ENCODE measurements at places on chromosomes 2 and 18. TPM values are rescaled to one million over a fixed set of nuclear protein-coding genes. Genes with fewer than 3 reads are reported as not detected.

GRCh38 chr2:23954325-23955014, 14.2 kb downstream of the UBXN2A start:
- DNase-seq, result peak; percentile 69

- no peak for DNase-seq
These were observed 122.3 kb downstream of the ATL2 start for GRCh38 chr2:38254796-38255195.

DNA sequence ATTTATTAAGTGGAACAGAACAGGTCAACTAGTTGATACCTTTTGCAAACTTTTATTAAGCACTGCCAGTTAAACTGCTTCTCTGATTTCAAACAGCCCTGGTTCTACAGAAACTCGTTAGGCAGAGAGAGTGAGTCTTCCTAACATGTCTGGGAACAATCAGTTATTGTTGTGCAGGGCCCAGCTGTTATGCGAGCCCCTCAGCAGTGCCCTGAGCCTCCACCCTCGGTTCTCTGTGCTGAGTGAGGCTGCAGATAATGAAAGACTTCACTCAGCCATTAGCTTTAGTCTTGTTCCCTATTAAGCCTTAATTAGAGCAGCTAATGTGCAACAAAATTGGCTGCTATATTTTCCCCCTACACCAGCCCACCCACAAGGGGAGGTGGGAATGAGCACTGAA, 39.6 kb downstream of the KCTD18 start:
- DNase-seq, result no peak

The CCDC102B gene
- 3.1 TPM for total RNA-seq

The RTKN gene
- total RNA-seq, result 15.7 TPM

The AGAP1 gene
- total RNA-seq, result 9.8 TPM

Measured in fibroblast of the aortic adventitia (primary cell).